HEK293T (cell line): ENCODE measurements at places on chromosomes 11 and 22.
A peak's percentile ranks its signal among the peaks of the same experiment; 100 is the strongest.

GRCh38 chr11:18844753-18845367 lies 53.3 kb upstream of the PTPN5 start:
- DNase-seq, result peak; percentile 51

DNA sequence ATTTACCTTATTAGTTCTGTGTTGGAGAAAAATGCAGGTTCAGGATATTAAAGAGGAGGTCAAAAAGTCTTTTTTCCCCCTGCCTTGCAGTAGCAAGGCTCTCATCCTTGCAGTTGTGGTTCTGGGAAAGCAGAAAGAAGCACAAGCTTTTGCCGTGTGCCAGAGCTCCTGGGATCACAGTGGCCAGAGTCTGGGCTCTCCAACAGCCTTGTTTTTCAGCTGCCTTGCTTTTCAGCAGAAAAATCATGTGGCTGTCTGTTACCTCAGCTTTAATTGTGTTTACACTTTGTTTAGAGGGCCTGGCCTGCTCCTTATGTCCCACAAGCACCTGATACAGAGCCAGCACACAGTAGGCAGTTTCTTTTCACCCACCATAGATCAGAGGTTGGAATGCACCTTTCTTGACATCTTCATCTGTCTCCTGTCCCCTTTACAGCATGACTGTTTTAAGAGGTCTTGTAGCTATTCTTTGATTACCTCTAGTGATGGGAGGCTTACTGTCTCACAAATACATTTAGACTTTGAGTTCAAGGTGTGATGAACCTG lies 67.5 kb downstream of the TEAD1 start:
- no peak for DNase-seq

GRCh38 chr11:97909614-97910399 lies 1110.9 kb upstream of the CNTN5 start:
- no peak for DNase-seq

- no peak for DNase-seq
Measured at GRCh38 chr11:74462009-74462408, 5.3 kb downstream of the KCNE3 start.

GRCh38 chr11:2700415-2701211 lies 819 bp upstream of the KCNQ1OT1 start:
- DNase-seq, result peak; percentile 33

GRCh38 chr22:18994701-18995326 lies 58.7 kb upstream of the PRODH start:
- DNase-seq, result no peak

DNA sequence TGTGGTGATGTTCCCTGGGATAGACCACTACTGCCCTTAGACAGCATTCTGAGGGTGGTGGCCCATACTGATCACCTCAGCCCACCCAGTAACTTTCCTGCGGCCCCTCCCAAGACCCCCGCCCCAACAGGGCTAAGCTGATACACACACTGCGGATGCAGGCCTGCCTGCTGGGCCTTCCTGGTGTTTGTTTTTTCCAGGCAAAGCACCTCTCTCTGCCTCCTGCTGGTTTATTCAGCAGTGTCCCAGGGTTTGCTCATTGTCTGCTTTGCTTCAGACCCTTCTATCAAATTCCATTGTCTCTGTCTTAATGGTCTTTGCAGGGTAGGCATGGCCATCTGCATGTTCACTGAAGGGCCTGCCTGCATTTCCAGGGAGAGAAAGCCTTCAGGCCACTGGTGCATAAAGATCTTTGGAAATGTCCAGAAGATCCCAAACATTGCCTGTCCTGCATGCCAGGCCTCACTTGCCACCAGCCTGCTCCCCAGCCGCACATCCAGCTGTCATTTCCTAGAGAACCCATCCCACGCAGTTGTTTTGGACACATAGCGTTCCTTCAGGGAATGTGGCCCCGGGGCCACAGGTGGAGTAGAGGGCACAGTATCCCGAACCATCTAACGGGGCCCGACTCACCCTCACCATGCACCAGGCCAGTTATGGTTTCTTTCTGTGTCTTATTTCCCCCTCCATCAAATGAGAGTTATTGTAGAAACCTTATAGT lies 50.2 kb downstream of the BCR start:
- no peak for DNase-seq

DNA sequence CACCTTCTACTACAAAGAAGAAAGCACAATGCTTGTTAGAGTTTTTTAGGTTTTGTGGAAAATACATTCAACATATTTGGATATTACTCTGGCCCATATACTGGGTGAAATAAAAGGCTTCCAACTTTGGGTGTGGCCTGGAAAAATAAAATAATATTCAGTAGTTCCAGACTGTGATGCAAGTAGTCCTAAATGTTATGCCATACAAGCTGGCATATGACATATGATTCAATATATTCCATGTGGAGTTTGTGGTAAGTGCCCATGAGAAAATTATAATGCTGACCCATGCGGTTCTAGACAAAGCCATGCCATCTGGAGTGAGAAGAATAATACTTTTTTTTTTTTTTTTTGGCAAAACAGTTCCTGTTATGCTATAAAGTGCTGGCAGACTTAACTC lies 683.3 kb downstream of the LUZP2 start:
- DNase-seq, result no peak

DNA sequence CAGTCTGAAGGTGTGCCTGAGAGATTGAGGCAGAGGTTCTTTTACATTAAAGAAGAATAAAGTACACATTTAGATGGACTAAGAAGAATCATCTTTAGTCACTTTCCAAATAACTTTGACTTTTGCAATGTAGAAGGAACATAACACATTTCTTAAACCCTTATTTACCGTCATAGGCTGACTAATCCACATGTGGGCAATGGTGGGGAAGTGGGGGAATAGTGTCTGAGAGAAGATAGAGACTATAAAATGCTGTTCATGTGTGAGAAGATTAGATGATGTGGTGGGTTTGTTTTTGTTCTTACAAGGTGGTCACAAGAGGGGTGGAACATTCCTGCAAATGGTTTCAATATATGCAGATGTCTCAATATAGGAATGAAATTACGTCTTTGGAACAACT lies 1.8 kb downstream of the MS4A4A start:
- no peak for DNase-seq

DNA sequence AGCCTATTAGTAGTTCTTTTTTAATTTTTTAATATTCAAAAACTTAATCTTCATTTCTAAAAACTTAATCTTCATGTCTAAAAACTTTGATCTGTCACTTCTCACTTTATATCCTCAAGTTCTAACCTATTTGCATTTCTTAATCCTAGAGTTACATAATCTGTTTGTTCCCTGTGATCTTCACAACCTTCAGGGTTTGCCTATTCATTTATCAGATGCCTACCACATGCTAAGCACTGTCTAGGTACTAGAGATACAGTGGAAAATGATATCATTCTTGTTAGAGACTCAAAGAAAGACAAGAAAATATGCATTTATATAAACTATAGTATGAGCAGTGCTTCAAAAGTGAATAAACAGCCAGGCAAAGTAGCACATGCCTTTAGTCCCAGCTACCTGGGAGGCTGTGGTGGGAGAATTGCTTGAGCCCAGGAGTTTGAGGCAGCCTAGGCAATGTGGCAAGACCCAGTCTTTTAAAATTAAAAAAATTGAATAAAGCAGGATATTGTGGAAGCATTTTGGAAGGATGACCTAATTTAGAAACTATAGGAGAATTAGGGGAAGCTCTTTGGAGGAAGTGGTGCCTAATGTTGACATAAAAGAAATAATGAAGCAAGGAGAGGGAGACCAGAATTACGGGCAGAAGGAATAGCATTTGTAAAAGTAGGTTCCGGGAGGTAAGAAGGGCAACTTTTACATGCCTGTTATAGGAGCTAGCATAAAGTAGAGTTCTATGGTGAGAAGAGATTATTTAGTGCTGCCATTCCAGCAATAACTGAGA lies 54.4 kb upstream of the GRK2 start:
- no peak for DNase-seq

- no peak for DNase-seq
Measured at GRCh38 chr11:17590463-17590862, 43.4 kb downstream of the OTOG start.

GRCh38 chr22:25148149-25148691 lies 51.4 kb upstream of the CRYBB3 start:
- DNase-seq, result no peak

DNA sequence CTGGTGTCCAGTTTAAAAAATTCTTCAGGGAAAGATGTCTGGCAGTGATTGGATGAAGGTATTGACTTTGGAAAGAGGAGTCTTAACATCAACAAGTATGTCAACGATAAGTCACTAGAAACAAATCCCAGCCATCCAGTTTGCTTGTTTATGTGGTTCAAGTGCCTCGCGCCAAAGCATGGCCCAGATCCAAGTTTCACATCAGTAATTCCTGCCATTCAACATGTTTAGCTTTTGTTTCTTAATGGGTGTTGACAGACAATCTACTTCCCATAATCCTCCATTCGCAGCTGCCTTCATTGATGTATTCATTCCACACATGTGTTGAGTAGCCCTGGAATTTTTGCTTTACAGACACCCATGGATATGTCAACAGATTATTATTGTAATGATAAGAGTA lies 77.8 kb downstream of the UBASH3B start:
- DNase-seq, result no peak

GRCh38 chr11:104813532-104813931 lies 84.7 kb downstream of the CASP12 start:
- DNase-seq, result no peak

DNA sequence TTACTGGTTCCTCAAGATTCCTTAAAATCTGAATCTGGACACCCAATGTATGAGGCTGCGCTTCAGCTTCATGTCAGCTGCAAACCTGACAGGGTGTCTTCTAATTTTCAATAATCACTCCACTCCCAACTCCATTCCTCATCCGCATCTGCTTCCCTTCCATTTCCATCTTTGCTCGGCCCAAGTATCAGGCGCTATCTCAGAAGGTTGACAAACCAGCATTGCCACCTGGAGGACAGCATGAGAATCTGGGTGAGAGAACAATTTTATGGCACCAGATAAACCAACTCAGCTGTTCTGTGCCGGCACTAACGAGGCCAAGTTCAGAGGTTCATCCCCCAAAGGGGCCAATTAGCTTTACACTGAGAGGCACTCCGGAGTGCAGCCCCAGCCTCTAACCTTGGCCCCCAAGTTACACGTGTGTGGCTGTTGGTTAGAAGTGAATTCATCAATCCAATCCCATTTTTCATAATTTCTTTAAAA lies 79.1 kb upstream of the LMO2 start:
- DNase-seq, result peak; percentile 71

- DNase-seq, result no peak
Measured at GRCh38 chr22:46464296-46464695, 73.1 kb downstream of the CELSR1 start.

DNA sequence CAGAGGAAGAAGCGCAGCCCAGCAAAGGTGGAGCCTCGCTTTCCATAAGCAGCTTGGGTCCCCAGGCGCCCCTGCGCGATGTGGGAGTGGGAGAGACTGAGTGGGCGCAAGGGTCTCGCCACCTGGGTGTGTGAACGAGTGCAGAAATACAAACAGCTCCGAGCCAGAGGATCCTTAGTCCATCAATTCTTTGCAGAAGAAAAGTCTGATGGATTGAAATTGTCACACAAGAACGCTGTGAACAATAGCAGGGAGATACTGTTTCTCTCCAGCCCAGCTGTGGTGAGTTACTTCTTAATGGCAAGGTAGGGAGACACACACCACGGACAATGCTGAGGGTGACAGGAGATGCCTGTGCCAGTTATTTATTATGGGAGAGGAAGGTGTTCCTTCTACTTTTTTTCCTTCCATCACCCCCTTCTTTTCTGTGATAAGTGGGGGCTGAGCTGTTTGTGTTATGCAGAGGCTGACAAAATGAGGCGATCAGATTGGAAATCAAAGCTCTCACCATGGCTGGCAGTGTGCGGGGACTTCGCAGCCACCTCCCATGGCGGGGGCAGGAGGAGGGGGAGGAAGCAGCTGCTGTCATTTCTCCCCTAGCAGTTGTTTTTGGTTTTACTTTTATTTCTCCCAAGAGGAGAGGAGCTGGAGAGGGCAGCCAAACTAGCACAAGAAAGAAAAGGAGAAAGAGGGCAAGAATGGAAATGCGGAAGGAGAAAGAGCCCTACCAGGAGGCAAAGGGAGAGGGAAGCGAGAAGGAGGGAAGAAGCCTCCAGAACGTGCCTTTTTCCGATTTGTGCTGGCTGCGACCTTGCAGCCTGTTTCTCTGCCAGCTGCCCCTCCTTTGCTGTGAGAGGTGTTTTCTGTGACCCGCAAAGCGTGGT lies 755.8 kb downstream of the NTM start:
- DNase-seq, result no peak

DNA sequence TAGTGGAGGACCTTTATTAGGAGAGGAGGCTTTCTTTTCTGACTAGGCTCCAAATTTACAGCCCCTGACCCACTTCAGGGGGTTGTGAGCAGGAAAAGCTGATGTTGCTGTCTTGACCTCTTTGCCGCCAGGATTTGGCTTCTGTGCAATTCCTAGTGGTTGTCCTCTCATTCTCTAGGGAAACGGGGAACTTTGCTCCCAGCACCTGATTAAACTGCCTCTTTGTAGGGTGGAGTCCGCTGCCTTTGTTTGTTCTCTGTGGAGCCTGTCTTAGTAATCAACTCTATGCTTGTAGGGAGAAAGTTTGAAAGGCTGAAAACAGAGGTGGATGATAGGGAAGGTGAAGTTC lies 16.3 kb downstream of the CTNND1 start:
- no peak for DNase-seq

DNA sequence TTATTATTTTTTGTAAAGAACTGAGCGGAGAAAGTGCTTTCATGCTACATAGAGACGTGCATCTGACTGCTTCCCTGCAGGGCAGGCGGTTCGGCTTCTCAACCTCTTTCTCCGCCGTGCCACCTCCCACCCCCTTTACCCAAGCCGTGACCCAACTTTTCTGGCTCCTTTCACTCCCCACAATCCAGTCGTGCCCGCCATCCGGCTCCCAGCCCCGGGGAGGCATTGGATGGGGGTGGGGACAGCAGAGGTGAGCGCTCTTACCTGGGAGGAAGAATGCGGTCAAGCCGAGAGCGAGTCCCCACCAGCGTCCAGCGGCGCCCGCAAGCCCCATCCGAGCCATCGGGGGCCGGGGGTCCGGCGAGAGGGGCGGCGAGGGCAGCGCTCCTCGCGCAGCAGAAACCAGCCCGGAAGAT lies 781 bp downstream of the NECTIN1 start:
- peak; percentile 30 for DNase-seq

GRCh38 chr22:20268279-20269012 lies at the start of gene RTN4R:
RTN4R (minus strand) TSS chr22:20268318; CDS start chr22:20268092, 226 bp downstream.
- peak; percentile 85 for DNase-seq

GRCh38 chr11:73176145-73176873 lies 34.2 kb upstream of the FCHSD2 start:
- DNase-seq, result no peak

DNA sequence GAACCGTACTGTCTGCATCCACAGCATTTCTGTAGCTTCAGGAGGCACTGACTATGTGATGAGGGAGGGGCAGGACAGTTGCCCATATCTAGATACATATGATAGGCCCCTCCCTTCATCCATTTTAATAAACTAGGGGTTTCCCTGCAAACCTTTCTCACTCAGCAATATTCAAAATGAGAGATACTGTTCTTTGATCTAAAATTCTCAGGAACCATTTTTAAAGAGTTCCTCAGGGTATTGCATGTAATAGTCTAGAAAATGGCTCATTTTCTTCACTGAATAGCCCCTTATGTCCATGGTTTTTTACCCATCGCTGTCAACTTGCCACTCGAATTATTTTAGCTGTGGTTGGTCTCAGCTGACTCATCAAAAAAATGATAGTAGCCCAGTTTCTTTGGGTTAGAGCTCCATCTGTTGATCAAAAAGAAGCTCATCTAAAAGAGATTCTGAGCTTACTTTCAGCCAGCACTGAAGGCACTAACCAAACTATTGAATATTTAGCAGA lies 37.0 kb upstream of the DNAJB7 start:
- DNase-seq, result peak; percentile 53
